SW 1271 (cell line): ENCODE measurements at places on chromosomes 12 and 14.

DNA sequence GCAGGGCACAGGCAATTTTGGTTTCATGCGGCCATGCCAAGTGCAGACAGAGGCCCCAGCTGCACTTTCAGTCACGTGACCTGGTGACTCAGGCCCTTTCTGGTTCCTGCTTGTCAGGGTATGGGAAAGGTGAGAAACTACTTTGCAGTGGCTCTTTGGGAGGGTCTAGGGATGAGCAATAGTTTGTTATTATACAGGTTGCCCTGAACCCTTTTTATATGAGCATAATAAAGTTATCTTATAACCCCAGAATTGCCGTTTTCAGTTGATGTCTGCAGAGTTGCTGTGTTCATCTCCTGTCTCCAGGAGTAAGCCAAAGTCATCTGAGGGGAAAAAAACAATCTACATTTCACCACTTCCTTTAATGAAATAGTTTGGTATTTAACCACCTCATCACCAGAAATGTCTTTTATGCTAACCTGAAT is 30.9 kb upstream of the EMP1 start:
- no peak for DNase-seq

DNA sequence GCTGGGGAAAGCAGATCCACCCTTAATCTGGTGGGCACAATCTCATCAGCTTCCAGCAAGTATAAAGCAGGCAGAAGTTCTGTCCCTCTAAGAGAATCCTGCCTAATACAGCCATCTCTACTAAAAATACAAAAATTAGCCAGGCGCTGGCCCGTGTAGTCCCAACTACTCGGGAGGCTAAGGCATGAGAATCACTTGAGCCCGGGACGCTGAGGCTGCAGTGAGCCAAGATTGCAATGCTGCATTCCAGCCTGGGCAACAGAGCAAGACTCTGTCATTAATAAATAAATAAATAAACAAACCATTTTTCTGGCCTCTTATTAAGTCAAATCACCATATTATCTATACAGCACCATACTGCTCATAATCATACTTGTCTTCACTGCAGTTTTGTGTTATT is 111.2 kb downstream of the MED13L start:
- no peak for DNase-seq

- DNase-seq, result no peak
Observed at GRCh38 chr12:68293347-68293746, 38.8 kb downstream of the MDM1 start.

DNA sequence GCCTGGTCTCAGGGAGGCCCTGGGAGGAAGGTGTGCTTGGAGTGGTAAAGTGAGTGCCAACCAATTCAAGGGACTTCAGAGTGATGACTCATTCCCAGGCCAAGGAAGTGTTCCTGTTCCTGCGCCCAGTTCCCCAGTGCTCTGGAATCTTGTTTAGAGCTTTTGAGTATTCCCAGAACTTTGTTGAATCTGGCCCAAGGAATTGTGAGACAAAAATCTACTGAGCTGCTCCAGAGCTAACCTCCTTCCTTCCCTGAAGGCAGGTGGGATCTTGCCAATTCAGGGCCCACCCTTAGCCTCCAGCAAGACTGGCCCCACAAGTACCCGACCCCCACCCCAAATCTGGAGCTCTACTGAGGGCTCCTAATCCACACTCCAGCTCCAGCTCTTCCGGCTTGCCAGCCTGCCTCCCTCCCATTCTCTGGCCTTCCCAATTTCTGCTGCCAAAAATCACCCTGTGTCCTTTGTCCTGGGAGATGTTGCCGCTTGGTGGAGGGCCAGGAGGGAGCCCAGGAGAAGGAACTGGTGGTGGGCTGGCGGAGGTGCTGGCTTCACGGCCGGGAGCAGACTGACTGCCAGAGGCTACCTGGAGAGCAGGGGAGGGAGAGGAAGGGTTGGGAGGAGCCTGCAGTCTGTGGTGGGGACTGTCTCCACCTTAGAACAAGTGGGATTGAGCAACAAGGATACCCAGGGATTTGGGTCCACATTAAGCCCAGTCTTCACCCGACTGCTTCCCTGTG is 2.0 kb upstream of the ATN1 start:
- peak; percentile 59 for DNase-seq
